Mucosa of descending colon (tissue), 3 donors: ENCODE measurements at places on chromosomes 5 and 9. TPM values are rescaled to one million over a fixed set of nuclear protein-coding genes. Genes with fewer than 3 reads are reported as not detected.

GRCh38 chr5:178293400-178293799, 60.8 kb upstream of the PHYKPL start:
- no peak for DNase-seq

GRCh38 chr5:64301566-64301965, 135.9 kb downstream of the RNF180 start:
- no peak for DNase-seq

DNA sequence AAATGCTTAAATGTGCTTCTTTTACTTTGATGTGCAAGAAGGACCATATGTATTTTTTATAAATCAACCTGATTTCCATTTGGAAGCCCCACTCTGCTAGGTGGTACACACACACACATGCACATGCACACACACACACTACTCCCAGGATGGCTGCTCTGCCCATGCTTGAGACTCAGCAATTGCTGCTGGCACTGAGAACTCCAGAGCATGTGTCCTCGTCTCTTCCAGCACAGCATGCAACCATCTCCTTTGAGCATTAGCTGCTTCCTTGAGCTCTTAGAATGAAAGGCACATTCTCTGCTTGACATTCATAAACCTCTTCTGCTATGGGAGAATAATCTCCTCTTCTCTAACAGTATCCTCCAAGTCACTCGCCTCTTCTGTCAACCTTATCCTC, 115.9 kb downstream of the FEM1C start:
- DNase-seq: no peak

Gene GMCL2
- total RNA-seq: not detected
